Psoas muscle (tissue), 8 donors: ENCODE measurements at places on chromosomes 2 and 18. TPM values are rescaled to one million over a fixed set of nuclear protein-coding genes. Genes with fewer than 3 reads are reported as not detected.

- H3K36me3 ChIP-seq: peaks cover 21% of the 10 kb centered on the region
- H3K4me1 ChIP-seq: peaks cover 32% of the 10 kb centered on the region
- no peak overlapping the region for H3K4me3 ChIP-seq
- DNase-seq: no peak
These were observed 12.9 kb downstream of the ARPC2 start for GRCh38 chr2:218229851-218230250.

GRCh38 chr18:45702708-45703265, 21.2 kb upstream of the SLC14A1 start:
- H3K4me1 ChIP-seq: no peaks in the 10 kb centered on the region
- H3K27ac ChIP-seq: no peak overlapping the region
- H3K36me3 ChIP-seq: no peaks in the 10 kb centered on the region
- H3K27me3 ChIP-seq: no peaks in the 10 kb centered on the region
- DNase-seq: no peak

DNA sequence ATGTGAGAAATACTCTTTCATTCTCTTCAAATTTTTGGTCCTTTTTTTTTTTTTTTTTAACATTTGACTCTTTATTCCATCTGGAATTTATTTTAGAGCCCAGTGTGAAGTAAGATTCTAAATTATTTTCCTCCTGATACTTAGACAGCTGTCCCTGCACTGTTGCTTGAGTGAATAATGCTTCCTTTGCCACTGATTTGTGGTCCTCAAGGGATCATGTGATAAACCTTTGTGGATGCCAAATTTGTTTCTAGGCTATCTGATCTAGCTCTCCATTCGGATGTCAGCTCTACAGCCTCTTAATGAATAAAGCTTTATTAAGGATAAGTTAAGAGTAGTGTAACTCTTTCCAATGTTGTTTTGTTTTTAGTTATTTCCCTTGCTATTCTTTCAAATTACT, 142.3 kb downstream of the SMAD7 start:
- H3K4me3 ChIP-seq: no peak overlapping the region
- H3K4me1 ChIP-seq: no peaks in the 10 kb centered on the region
- no peak for DNase-seq

The GREB1 gene
- total RNA-seq: 8.3 TPM

The CCL20 gene
- 0.59 TPM for total RNA-seq
